ENCODE measurements at places on chromosomes 11 and 22.
A peak's percentile ranks its signal among the peaks of the same experiment; 100 is the strongest.

GRCh38 chr22:29265929-29266328, 1.9 kb downstream of the RHBDD3 start:
- no peak for DNase-seq

DNA sequence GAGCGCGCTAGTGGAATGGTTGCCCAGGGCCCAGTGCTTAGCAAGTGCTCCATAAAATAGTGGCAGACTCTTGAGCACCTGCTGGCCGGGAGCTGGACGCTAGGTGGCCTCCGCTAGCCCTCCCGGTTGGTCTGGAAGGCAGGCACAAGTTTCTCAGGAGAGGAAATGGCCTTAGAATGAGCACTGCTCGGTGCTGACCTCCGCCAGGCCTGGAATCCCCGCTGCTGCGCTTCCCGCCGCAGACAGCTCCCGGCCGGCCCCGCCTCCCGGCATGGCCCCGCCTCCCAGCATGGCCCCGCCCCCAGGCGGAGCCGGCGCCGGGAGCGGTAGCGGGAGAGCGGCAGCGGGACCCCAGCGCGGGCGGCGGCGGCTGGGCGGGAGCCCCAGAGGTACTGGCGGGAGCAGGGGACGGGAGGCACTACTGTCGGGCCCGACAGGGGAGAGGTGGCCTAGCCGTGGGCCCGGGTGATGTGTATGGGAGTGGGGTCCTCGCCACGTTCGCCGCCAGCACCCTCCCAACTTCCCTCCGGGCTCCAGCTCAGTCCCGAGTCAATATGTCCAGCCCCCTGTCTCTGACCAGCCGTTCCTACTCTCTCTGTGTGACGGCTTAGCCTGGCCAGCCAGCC, at the start of gene SIPA1:
Gene SIPA1 (plus strand): TSS at position 308 of the 626 bp plus-strand sequence. CDS start 2,821 bp downstream, outside the sequence.
- peak; percentile 60 for DNase-seq

DNA sequence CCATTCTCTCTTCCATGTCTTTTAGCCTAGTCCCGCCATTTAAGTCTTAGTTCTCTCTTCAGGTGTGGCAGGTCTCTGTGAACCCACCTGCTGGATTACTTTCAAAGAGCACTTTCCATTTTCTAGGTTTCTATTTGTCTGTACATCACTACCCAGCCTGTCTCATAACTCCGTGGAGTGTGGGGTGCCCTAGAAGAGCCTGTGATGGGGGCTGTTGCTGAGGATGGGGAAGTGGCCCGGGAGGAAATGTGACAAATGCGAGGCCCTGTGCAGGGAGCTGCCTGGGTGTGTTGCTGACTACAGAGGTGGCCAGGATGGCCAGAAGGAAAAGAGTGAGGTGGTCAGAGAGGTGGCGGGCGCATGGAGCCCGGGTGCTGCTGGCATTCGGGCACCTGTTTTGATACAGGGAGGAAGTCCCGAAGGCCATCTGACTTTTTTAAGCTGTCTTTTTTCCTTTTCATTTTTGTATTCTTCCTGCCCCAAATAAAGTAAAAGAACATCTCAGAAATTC, 10.7 kb downstream of the DGCR8 start:
- DNase-seq = no peak

- DNase-seq = no peak
Measured at GRCh38 chr11:86460461-86461385, 86.0 kb downstream of the CCDC81 start.

DNA sequence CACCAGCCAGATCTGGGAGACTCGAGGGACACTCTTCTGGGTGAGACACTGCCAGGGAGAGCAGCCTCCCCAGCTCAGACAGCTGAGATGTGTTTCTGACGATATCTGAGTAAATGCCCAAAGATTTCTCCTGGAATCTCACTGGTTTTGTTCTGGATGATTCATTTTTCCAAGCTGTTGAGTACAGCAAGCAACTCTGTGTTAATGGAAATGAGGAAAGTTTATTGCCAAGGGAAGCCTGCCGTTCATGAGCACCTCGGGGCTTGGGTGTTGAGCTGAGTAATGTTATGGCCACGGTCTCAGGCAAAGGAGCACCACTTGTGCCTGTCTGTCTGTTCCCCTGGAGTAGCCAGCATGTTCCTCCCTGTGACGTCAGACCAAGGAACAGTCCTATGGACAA, 1132.4 kb downstream of the BRD1 start:
- no peak for DNase-seq

- no peak for DNase-seq
Measured at GRCh38 chr22:19061471-19062138, 60.6 kb downstream of the DGCR2 start.

- no peak for DNase-seq
Measured at GRCh38 chr11:24773322-24773721, 276.5 kb downstream of the LUZP2 start.

GRCh38 chr11:76604626-76605241, 65.8 kb downstream of the LRRC32 start:
- no peak for DNase-seq

DNA sequence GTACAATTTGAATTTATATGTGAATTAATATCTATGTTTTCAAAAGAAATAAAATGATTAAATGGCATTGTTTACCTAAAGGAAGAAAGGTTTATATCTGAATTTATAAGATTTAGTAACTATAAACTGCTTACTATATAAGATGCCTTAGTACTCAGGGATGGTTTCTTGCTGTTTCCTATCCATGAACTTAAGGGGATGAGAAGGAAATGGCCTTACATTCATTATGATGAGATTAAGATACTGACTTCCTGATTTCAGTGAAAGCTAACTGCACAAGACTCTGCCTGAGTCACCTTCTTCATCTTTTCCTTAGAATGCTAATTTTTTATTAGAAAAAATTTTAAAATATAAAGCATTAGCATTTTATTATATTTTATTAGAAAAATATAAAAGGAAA, 606.3 kb upstream of the ARHGAP42 start:
- no peak for DNase-seq

GRCh38 chr11:102528618-102529017, 1.9 kb downstream of the MMP7 start:
- DNase-seq = no peak

GRCh38 chr22:38540701-38541100, 29.3 kb downstream of the DMC1 start:
- no peak for DNase-seq

DNA sequence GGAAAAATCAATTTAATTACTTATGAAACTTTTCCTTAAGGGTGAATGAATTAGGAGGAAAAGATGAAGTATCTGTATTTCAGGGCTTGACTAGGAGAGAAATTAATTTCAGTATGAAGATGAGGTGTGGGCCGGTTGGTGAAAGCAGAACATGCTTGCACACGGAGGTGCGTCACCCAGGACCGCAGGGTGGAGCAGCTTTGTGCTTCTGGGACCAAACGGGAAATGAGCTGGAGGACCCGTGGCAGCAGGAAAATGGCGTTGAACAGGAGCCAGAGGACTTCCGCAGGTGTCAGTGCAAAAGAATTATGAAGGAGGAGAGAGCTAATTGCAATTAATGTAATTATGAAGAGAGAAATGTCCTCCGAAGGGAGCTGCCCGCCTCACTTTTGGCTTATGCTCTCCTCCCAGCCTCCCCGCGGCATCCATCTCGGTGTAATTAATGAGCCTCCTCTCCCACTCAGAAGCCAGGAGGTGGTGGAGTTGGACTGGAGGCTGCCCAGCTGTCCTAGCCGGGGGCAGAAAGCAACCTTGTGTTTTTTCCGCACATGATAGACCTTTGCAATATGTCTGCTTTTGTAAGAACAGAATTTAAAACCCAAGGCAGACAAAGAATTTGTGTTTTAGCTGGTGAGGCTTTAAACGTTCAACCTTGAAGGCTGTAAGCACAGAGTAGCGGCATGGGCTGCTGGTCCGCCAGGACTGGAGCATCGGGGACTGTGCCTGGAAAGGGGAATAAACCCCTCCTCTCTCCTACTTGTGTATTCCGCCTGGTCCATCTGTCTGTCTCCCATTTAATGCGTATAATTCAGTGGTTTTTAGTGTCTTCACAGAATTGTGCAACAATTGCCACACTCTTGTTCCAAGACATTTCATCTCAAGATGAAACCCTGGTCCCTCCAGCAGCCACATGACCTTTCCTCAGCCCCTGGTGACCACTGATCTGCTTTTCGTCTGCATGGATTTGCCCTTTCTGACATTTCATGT, 180.6 kb downstream of the TBC1D22A start:
- DNase-seq = no peak

GRCh38 chr11:76371170-76371569, 9.8 kb downstream of the THAP12 start:
- DNase-seq = no peak

DNA sequence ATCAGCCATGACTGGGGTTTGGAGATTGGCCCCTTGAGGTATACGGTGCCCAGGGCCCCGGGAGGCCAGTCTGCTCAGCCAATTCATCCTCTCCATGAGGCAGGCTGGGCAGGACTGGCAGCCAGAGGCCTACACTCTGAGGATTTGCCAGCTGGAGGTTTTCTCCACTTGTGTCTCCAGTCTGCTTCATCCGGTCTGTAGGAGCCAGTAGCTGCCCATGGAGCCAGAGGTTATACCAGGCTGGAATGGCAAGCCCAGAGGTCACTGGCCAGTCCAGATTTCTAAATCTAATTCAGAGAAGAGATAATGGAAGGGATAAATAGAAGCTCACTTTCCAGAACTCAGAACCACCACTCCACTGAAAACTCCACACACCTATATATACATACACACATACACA, 10.0 kb downstream of the FHIP1B start:
- no peak for DNase-seq

DNA sequence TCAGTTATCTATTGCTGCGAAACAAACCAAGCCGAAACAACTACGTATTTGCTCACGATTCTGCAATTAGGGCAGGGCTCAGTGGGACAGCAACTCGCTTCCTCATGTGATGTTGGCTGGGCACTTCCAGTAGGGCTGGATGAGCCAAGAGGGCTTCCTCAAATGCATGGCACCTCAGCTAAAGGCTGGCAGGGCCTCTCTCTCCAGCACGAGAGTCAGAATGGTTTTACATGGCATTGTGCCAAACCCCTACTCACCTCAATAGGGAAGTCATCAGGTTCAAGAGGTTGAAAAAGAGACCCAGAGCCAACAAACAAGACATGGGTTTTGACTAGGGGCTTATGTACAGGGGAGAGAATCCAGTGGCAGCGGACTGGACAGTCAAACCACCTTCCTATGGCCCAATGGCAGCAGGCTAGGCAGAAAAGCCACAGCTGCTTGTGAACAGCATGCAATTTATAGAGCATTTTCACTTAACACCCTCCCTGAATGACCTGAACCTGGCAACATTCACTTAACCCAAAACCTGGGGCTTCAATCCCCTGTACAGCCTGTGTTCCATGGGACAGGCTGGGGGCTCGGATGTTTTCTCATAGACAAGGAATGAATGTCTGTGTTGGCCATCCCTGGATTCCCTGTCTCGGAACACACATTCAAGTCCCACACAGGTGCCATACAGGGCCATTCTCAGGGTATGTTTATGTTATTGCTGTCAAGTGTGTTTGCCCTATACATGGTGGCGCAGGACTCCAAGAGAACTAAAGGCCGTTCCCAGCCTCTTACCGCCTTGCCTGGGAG, 154.2 kb upstream of the NAV2 start:
- no peak for DNase-seq

Measured in progenitor cell of endocrine pancreas (in vitro differentiated cells).